ENCODE measurements at places on chromosomes 2 and 18.

DNA sequence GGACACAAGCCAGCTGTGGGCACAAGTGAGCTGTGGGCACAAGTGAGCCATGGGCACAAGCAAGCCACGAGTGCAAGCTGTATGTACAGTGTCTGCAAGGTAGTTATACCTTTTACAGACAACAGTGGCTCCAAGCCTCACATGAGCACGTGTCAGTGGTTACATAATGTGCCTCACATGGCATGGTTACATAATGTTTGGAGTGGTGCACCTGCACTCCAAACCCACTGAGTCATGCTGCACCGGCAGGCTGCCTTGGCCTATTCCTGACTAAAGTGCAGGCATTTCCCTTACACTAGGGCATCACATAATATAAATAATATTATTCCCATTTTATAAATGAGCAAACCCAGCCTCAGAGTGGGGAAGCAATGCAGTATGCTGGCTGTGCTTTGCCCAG, 62.6 kb downstream of the MARCO start:
- no peak for DNase-seq

DNA sequence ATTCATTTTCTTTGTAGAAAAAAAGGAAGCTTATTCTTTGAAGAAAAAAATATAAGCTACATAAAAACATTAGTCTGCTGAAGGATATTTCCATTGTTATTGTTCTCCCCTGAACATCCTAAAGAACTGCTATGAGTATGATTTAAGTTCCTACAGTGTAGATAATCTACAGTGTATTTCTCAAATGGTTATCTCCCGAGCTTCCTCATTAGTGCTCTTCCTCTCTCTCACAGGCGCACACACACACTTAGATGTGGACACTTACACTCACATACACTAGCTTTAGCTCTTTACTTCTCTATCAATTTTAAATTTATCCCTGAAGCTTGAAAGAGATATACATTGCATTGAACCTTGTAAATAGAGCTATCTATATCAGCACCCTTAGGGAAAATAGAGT, 681.0 kb downstream of the KCNJ3 start:
- no peak for DNase-seq

GRCh38 chr2:6933911-6934310, 16.7 kb downstream of the RNF144A start:
- DNase-seq, result no peak

GRCh38 chr18:27493182-27493581, 308.1 kb upstream of the CHST9 start:
- DNase-seq, result no peak

- no peak for DNase-seq
Observed at GRCh38 chr2:104768694-104769093, 85.2 kb upstream of the POU3F3 start.

GRCh38 chr2:187409682-187410081, 38.4 kb downstream of the CALCRL start:
- DNase-seq, result no peak

- no peak for DNase-seq
Observed at GRCh38 chr2:8576525-8577167, 105.2 kb upstream of the ID2 start.

DNA sequence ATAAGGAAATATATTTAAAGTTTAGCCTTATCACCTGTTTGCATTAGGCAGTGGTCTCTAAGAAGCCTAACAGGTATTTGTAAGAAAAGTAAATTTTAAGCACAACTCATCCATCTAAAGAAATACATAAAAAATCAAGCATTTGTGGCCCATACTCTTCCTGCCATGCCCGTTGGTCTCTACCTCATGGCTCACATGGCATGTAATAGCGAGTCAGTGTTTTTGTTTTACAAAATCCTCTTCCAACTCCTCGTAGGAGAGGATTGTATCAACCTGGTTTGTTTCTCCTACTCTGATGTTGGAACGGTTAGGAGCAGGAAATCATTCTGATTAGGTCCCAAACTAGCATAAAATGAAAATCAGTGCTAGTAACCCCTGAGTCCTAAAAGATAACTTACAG, 91.8 kb downstream of the FMNL2 start:
- no peak for DNase-seq

- no peak for DNase-seq
Observed at GRCh38 chr18:24189007-24189528, 50.2 kb downstream of the CABYR start.

DNA sequence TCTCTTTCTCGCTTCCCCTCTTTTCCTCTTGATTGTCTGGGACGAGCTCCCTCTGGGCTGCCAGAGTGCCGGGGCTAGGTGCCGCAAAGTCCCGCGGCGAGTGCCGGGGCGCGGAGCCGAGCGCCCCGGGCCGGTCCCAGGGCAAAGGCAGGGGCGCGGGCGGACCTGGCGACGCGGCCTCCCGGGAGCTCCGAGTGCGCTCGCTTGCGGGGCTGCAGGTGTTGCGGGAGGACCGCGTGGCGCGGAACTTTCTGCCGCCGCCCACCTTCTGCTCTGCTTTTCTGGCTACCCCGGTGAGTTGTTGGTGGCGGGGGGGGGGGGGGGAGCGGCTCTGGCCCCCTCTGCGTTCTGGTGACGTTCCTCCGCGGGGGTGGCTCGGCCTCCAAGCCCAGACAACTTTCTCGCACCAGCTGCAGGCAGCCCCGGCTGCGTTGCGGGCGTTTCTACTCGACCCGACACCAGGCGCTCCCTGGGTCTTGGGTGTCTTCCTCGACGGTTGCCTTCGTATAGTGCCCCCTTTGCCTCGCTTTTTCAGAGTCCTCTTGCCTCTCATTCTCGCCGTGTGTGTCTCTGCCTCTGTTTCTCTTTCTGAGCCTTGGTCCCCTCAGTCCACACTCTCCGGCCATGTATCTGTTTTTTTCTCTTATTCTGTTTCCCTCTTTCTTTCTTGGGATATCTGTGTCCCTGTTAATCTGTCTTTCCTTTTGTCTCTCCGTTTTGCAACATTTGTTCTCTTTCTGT, 759 bp downstream of the GALNT13 start:
- DNase-seq, result no peak

DNA sequence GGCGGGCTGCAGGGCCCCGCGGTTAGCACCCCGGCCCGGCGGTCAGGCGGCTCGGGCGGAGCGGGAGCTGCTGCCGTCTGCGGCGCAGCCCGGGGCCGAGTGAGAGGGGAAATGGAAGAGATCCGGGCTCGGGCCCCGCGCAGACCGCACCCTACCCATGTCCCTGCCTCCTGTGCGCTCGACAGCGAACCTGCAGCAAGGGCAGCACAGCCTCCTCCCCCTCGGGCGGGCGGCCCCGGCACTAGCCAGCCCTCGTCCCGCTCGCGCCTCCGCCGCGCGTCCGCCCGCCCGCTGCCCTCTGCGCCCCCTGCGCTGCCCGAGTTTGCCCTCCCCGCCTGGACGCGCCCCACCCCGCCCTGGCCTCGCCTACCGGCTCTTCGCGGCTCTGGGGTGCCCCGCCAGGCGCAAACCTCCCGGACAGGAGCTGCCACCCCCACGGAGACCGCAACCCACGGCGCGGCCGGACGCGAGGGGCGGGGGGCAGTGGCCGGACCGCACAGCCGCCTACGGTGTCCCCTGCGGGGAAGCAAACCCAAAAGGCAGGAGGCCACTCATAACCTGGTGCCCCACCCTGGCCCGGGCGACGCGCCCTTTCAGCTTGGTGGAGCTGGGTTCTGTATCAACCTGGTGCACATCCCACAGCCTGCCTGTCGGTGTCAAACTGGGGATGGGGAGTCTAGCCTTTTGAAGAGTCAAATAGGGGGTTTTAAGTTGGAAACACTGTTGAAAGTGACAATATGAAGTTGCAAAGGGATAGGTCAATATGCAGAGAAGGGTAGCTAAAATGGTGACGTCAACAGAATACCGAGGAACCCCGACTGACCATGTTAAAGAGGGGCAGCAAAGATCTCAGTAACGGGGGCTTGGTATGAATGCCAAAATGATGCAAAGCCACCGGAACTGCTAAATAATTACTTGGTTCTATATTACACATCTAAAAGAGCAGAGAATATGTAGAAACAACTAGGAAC, at the start of gene IHH:
TSS of gene IHH (minus strand) at position 101 of the 971 bp plus-strand sequence. CDS start 454 bp downstream, outside the sequence.
- peak; percentile 18 for DNase-seq

DNA sequence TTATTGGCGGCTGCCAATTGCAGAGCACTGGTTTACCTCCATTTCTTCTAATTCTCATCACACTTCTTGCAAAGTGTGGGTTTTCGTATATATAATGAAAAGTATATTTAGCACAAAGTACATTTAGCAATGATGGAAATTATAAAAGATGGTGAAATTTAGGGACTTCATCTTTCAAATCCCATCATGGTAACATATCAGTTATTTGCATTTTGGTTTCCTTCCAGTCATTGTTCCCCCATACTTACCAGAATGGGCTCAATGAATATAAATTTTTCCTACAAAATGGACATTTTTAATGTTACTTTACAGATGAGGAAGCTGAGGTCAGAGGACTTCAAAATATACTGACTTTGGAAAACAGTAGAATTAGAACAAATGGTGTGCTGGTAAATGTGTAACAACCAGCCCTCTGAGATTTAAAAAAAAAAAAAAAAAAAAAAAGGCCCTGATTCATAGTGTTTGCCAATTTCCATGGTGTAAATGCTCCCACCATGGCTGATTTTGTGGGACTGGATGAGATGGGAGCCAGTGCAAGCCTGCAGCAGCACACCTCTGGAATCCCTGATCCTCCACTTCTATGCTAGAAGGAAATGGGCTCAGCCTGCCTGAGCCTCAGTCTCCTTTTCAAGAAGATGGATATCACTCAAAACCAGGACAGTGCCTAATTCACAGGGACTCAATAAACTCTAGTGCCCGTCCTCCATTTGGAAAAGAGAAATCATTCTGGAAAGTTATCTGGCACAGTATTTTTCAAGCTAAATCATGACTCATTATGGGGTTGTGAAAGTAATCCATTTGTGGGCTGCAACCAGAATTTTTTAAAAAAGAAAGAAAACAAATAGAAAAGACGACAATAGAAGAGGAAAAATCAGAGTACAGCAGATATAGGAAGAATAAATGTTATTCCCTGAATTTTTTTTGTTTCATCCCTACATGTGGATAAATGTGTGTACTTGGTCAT, 34.0 kb downstream of the LBH start:
- DNase-seq, result peak; percentile 66

DNA sequence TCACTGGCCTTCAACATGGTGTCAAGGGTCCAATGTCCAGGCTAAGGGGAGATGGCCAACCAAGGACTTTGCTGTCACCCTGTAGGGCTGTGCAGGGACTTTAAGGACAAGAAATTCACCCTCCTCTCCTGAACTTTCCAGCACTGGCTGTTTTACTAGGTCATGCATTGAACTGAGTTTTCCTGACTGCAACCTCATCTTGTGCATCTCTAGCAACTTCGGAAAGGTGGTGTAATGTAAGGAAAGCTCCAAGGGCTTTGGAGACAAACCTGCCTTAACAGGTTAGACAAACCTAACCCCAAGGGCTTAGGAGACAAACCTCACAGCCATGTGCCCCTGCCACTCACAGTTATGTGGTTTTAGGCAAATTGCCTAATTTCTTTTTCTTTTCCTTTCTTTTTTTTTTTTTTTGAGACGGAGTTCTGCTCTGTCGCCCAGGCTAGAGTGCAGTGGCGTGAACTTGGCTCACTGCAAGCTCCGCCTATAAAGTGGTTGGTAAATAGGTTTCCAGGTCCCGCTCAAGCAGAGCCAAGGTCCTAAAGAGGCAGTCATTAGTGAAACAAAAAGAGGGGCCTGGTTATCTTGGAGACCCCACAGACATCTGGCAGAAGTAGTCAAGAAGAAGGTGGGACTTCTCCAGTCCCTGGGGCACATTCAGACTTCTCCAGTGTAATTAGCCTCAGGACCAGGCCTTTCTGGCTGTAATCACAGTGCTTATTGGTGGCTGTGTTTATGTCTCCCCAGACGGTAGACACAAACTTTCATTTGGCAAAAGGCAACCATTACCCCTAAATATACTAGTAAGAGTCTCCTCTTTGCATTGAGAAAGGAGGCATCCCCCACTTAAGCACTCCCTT, 37.6 kb upstream of the PMAIP1 start:
- DNase-seq, result no peak

DNA sequence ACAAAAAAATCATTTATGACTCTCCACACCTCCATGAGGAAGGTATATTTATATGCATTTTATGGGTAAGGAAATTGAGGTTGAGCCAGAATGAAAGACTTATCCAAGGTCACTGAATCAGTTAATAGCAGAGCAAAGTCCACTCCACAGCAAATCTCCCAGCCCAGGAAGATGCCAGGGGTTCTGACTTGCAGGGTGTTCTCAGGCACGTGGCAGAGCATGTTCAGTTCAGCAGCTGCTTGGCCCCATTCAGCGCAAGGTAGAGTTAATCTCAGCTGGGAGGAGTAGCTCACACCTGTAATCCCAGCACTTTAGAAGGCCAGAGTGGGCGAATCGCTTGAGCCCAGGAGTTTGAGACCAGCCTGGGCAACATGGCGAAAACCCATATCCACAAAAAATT, 17.8 kb upstream of the DGKD start:
- DNase-seq, result no peak

DNA sequence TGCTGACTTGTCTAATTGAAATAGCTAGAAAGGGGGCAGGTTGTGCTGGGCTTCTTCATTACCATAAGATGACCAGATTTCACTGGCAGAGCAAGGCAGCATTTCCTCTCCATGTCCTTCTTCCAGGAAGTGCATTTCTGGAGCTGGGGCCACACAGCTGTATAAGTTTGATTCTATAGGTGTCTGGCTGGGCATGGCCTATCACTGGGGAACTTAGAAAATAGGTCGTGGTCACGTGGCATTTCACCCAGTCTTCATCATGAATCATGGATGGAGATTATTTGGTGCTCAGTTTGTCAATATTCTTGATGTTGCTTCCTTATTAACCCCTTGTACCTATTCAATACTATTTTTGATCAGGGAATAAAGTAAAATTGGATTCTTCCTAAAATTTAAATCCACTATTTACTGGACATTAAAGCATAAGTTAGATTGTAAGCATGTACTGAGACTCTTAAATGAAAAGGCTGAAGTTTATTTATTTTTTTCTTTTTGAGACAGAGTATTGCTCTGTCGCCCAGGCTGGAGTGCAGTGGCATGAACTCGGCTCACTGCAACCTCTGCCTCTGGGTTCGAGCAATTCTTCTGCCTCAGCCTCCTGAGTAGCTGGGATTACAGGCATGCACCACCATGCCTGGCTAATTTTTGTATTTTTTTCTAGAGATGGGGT, 49.5 kb upstream of the TMEM87B start:
- DNase-seq, result no peak

DNA sequence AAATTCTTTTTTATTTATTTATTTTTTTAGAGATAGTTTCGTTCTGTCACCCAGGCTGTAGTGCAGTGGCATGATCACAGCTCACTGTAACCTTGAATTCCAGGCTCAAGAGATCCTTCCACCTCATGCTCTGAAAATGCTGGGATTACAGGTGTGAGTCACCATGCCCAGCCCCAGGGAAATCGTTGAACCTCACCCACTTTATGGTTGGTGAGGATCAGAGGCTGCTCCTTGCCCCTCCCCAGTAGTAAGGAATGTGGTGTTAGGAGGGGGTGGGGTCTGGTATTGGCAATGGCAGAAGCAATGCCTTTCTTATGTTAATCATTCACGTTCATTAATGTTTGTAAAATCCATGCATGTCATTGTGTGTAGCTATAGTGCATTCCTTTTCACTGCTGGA, 161.9 kb downstream of the SUCLG1 start:
- DNase-seq, result no peak
